ENCODE measurements at places on chromosomes 13 and 19.

DNA sequence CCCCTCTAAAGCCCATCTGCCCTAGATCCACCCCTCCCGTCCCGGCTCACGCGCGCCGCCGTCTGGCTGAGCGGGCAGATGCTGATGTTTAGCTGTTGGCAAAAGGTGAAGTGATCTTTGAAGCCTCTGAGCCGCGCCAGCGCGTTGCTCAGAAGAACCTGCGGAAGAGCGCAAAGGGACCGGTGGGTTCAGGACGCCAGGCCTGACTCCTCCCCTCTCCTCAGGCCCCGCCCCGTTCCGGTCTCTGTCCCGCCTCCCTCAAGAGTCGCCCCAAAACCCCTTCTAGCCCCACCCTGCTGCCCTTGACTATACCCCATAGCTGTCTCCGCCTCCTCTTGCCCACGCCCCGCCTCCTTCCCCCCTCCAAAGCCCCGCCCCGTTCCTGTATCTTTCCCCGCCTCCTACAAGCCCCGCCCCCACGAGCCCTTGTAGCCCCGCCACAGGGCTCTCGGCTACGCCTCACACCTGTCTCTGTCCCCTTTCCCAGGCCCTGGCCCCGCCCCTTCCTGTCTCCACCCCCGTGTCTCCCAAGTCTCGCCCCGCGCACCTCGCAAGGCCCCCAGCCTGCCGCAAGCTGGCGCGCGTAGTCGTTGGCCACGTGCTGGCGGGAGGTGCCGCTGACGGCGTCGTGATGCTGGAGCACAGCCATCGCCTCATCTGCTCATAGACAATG, 9.5 kb downstream of the MAN2B1 start:
- no peak for DNase-seq

- DNase-seq, result no peak
Measured at GRCh38 chr13:51811920-51812451, 8.0 kb upstream of the DHRS12 start.

DNA sequence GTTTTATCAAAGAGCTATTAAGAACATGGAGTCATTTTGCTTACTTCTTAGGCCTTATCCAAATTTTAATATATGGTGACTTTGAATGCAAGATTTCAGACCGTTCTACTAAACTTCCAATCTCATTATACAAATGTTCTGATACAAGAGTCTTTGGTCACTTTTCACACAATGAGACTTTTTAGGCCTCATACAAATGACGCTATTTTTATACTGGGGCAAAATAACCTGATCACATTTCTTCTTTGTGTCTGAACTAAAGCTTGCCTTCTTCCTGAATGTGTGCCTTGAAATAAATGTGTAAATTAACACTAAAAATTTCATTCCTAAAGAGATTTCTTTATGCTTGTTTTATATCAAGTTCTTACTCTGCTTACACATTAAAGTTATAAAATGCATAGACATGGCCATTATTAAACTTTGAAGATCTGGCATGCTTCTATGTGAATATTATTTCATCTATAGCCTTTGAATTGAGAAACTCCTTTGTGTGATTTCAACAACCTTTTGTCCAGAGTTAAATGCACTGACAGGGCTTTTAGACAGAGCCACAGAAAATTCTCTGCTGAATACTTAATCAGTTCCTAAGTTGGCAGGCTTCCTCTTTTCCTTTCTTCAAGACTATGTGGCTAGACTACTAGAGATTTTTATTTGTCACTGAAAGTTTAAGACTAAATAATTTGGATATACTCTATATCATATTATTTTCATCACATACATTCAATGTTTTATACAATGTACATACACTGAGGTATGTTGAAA, 86.1 kb downstream of the EDNRB start:
- no peak for DNase-seq

GRCh38 chr13:99051768-99052455, 74.0 kb upstream of the DOCK9 start:
- no peak for DNase-seq

- no peak for DNase-seq
Measured at GRCh38 chr19:56973713-56974555, 133.4 kb upstream of the PEG3 start.

GRCh38 chr19:39196320-39196719, 444 bp upstream of the NCCRP1 start:
- DNase-seq, result no peak

- DNase-seq, result no peak
Measured at GRCh38 chr13:48222358-48223301, 10.4 kb upstream of the ITM2B start.

DNA sequence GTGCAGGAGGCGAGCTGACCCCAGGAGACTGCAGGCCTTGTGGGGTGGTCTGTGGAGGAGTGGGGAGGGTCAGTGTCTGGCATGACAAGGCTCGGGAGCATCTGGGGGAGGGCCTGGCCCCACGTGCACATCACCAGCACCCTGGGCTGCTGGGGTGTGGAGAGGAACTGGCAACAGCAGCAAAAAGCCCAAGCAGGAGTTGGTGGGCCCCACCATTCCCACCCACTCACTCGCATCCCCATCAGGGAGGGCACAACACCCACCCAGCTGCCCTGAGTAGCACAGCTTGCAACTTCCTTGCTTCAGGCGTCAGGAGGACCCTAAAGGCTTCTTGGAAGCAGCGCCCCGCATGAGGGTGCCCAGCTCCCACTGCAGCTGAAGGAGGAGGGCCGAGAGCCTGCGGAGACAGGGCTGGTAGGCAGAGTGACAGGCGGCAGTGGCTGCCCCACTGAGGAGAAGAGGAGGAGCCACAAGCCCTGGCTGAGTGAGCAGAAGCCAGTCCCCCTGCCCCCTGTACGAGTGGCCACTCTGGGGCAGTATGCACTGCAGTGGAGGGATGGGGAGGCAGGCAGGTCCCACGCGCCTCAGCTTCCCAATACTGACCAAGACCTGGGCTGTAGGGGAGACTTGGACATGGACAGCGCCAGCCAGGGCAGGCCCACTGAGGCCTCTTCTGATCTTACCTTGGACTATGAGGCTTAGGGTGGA, 26.5 kb downstream of the ELL start:
- DNase-seq, result no peak

DNA sequence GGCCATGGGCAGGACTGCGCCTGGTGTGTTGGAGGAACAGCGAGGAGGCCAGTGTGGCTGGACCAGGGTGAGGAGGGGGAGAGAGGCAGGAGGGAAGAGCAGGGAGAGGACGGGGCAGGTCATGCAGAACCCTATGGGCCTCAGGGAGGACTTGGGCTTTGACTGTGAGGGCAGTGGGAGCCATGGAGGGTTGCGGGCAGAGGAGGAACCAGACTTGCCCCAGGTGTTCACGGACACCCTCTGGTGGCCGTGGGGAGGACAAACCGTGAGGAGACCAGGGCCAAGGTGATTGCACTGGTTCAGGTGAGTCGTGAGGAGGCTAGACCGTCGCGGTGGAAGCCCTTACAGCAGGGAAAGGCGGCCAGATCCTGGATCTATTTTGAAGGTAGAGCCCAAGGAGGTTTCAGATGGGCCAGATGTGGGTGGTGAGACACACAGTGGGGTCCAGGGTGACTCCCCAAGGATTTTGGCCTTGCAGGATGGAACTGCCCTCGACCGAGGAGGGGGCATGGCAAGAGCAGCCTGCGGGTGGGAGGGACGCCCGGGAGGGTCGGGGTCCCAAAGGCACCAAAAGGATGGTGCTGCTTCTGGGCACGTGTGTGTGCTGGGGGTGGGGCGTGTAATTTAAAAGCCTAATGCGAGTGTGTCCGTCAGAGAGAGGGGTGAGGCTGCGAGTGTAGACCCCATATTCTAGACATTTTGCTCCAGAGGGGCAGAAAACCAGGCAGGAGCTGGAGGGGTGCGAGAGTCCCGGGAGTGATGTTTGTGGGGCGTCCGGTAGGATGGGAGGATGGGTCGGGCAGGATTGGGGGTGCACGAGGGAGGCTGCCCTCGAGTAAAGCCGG, 2.7 kb upstream of the REXO1 start:
- DNase-seq, result no peak

- DNase-seq, result no peak
Measured at GRCh38 chr13:33910255-33910654, 92.3 kb downstream of the RFC3 start.

DNA sequence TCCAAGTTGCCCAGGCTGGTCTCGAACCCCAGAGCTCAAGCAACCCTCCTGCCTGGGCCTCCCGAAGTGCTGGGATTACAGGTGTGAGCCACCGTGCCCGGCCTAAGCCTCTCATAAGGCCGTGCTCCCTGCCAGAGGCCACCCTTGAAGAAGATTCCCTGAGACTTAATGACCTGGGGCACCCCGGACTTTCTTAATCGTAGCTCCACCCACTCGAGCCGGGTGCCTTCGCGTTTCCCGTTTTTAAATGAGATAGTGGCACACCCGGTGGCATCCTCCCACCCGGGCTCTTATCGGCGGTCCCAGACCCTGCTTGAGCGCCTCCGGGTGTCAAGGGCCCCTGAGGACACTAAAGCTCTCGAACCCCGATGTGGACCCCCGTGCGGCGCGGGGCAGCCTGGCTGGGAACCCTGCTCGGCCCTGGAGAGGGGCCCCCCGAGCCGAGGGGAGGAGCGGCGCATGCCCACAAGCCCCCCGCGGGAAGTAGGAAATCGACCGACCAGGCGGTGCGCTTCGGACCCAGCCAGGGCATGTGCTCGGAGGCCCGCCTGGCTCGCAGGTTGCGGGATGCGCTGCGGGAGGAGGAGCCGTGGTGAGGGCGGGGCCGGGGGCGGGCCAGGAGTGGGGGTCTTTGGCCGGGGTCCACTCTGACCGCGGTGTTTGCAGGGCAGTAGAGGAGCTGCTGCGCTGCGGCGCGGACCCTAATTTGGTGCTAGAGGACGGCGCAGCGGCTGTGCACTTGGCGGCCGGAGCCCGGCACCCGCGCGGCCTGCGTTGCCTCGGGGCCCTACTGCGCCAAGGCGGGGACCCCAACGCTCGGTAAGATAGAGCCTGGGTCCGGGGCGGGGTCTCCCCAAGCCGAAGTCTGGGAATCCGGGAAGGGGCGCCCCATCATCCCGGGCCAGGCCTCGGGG, at the start of gene ANKLE1:
ANKLE1 (plus strand) TSS at position 511 of the 914 bp plus-strand sequence; CDS start at position 531, 20 bp downstream.
- DNase-seq, result peak; percentile 19

DNA sequence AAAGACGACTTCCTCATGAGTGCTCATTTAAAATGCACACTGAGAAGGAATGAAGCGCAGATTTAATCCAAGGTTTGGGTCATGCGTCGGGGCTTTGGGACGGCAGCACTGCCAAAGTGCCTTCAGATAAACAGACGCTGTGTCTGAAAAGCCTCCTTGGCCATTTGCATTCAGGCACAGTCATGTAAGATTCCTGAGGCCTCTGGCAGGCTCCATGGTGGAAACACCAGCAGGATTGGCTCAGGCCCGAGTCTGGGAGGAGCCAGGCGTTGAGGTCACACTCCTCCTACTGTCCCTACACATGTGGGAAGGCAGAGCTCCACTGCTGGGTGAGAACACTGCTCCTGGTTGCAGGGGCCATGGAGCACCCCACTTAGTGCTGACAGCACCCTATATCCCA, 113.3 kb upstream of the KL start:
- no peak for DNase-seq

GRCh38 chr13:42970824-42971690, 21.0 kb downstream of the EPSTI1 start:
- peak; percentile 39 for DNase-seq

- no peak for DNase-seq
Measured at GRCh38 chr19:18995804-18996241, 37.5 kb downstream of the SUGP2 start.

DNA sequence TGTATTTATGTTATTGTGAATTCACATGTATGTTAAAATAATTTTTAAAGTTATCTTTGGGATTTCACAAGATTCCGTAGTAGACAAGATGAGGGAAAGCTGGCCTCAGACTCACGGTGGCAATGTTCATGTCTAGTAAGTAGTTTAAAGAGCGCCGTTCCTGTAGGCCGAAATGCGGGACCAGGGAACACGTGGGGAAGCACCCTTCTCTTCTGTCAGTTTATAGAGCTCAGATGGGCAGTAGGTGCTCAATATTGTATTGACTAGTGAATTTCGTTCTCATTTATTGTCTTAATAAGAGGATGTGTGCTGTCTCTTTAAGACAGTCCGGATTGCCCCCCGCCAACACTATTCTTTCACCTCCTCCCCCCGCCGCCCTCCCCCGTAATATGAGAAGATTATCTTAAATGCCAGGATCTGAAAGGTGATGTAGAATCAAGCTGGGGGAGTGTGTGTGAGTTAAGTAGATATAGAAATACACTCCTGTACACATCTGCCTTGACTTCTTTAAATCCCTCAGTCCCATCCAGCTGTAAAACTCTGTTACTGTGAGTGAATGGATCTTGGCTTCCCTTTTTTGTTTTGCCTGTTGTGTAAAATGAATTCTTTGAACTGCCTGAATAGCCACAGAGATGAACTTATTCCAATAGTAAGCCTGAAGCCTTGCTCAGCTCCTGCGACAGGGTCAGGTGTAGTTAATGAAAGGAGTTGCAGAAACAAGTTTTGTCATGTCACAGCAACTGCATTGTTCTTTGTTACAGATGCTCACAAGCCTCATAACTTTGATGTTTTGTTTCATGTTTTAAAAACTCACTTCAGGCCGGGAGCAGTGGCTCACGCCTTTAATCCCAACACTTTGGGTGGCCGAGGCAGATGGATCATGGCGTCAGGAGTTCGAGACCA, 1.3 kb downstream of the LAMP1 start:
- DNase-seq, result no peak

DNA sequence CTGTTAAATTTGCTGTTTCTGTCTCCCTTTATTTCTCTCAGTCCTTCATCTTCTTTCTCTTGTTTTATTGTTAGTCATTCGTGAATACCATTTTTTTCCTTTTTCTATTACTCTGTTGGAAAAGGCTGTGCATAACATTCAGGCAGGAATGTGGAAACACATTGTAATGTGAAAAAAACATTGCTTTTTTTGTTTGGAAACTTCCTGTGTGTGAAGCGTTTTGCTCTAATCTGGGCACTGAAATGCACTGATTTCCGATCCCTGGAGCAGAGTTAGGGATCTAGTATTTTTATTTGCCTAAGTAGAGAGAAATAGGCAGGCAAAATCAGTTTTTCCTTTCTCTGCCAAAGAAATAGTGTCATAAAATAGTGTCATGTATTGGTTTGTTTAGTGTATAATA, 155.5 kb downstream of the PCCA start:
- DNase-seq, result no peak

DNA sequence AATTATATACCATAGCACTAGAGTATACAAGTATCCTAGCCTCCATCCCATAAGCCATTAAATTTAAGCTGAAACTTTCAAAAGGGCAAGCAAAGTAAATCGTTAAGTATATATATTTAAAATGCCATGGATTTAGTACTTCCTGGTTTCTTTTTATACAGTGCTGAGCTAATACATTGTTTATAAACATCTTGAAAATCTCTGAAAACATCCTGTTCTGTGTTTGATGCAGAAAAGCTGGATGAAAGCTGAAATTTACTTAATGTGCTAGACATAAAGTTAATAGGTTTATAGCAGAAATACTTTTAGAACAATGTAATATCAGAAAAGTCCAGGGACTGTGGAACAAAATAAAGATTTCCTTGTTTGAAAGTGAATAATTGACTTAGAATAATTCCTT, 875.4 kb downstream of the SLITRK6 start:
- no peak for DNase-seq

DNA sequence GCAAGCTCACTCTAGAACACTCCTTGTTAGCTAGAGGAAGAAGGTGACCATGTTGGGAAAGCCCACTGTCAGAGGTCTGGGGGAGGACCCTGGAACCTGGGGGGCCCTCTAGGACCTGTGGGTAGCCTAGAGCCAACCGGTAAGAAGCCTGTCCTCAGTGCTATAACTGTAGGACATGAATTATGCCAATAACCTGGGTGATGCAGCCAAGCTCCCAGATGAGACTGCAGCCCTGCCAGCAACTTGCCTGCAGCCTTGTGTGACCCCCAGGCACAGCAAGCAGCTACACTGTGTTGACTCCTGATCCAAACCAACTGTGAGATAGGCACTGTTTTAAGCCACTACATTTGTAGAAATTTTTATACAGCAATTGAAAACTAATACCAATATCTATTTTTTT, 122.3 kb downstream of the MIPEP start:
- no peak for DNase-seq

Measured in T-cell (primary cell).